ENCODE measurements at places on chromosomes 7 and 10.

- DNase-seq: no peak
Observed at GRCh38 chr10:22611425-22612115, 102.8 kb downstream of the PIP4K2A start.

DNA sequence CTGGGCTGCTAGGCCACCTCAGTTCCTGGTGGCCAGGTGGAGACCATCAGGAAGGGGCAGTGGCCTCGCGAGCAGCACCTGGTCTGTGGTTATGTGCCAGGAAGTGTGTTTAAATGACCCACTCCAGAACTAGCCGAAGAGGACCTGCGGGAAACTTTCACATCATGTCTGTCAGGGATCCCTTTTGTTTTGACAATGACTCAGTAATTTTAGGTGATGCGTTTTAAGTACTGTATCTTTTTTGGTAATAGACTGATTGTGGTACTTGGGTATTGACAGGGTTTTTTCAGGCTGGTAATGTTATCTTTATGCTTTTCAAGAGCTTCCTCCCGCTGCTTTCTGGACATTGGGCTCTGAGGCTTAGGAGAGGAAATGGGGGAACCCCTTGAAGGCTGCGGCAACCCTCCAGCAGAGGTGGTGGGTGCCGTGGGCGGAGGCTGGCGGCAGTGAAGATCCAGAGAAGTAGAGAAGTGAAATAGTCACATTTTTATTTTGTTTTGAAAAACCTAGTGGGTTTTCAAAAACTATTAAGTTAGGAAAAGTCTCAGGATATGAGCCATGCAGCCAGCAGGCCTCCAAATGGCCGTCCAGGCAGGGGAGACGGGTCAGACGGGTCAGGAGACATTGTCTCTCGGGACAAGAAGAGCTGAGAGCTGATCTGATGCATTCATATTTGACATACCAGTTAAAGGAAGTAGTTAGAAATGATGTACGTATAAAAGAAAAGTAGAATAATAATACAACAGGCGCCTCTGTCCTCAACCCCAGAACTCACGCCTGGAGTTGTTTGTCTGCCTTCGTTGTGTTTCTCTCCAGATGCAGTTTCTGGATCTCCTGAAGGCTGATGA is 27.7 kb downstream of the PPP2R2D start:
- DNase-seq: peak; percentile 70

DNA sequence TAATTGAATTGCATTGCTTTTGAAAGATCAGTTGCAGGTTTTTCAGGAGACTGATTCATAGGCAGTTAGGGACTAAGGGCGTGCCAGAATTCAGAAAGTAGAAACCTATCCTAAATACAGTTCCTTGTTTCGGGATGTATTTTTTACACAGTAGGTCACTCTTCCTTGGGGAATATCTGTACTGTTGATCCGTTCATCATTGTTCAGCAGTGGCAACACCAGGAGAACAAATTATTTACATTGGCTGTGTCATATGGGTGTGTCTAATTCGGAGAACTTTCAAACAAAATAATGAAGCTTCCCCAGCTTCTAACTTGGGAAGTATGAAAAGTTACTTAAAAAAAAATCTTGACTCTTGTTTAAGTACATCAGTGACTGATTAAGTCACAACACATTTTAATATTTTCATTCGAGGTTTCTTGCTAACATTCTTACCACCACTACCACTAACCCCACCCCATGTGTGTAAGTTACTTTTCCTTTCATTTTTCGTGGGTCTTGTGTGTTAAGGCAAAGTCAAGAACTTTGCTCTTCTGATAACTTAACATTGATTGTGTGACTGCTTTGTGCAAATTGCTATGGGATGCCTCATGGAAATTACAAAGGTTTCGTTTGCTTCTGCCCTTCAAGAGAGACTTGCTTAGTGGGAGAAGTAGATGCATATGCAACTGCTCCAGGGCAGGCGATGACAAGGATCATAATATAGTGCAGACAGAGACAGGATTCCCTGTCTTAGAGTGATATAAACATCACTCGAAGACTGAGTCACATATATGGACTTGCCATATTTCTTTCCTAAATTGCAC is 43.8 kb upstream of the RPA3 start:
- DNase-seq: no peak

DNA sequence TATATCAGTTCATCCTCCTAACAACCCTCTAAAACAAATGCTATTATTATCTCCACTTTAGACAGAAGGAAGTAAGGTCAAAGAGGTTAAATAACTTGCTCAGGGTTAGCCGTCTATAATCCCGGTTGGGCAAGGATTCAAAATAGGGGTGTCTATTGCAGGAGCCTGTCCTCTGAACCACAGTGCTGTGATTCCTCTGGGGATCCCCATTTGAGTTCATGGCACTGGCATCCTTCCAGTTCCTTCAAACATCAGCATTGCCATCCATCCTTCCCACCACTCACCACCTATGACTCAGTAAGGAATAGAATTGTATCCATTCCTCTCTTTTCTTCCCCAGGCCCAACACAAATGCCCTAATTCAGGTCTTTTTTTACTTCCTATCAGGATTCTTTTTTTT is 25.6 kb downstream of the HPS6 start:
- no peak for DNase-seq

DNA sequence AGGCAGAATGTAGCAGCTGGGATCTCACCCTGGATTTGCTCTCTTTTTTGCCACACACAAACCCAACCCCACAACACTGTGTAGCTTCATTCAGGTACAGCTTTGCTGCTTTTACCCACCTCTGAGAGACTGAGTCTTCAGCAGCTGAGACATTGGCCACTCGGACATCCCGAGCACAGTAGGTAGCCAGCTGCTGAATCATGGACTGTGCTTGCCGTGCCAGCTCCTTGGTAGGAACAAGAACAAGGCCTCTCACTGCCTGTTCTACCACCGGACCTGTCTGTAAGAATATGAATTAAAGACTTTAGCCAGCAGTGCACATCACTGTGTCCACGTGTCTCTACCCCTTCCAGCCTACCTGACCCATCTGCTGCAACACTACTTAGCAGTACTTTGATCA is 937 bp downstream of the DDX56 start:
- DNase-seq: no peak

GRCh38 chr7:74441801-74442200 is 11.9 kb upstream of the GTF2IRD1 start:
- DNase-seq: no peak

GRCh38 chr10:79072041-79072441 is 3.3 kb downstream of the ZMIZ1 start:
- no peak for DNase-seq

- no peak for DNase-seq
Observed at GRCh38 chr7:28807396-28807994, 150.6 kb downstream of the TRIL start.

DNA sequence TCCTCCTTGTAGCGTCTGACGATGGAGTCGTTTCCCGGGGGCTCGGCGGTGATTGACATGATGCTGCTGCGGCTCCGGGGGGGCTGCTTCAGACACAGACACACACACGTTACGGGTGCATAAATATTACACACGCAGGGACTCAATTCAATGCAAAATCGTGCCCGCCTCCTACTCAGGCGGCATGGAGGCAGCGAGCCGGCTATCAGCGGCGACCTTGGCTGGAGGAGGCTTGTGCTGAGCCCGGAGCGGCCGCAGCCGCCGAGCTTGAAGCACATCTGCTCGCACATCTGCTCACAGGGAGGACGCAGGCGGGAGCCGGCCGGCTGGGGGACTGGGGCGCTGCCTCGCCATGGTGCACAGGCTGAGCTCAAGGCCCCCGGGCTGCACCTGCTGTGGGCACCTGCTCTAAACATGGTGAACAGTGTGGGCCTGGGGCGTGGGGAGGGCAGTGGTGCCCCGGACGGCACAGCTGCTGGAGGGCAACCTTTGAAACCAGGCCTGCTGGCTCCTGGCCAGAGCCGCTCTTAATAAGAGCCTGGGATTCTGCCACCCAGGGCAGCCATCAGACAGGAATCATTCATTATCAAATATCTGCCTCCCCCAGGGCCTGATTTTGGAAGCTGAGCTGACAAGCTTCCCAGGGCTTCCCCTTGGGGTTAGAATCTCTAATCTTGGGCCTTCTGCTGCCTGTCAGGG is 84.7 kb upstream of the GNA12 start:
- DNase-seq: no peak

DNA sequence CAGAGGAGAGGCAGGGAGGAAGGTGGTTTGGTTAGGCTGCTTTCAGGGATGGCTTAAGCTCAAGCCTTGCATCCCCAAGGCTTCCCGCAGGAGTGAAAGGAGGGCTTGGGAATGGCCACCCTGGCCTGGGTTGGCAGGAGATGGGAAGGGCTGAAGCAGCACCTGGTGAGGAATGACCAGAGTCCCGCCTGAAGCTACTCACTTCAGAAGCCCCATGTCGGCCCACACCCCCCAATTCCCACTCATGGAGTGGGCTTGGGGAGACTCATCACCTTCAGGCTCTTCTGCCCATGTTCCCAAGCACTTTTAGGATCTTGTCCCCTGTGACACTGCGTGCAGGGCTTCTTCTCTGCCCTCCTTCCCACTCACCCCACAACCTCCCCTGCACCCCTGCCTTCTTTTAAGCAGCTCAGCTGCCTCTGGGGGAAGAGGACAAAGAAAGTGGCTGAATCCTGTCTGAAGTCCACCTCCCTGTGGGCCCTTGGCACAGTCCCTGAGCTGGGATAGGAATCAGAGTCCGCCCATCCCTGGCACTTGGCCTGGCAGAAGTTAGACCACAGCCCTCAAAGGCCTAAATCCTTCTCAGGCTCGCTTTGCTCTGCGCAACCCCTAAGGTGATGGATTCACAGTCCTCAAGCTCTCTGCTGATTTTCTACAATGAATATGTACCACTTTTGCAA is 16.5 kb downstream of the RGR start:
- DNase-seq: no peak

DNA sequence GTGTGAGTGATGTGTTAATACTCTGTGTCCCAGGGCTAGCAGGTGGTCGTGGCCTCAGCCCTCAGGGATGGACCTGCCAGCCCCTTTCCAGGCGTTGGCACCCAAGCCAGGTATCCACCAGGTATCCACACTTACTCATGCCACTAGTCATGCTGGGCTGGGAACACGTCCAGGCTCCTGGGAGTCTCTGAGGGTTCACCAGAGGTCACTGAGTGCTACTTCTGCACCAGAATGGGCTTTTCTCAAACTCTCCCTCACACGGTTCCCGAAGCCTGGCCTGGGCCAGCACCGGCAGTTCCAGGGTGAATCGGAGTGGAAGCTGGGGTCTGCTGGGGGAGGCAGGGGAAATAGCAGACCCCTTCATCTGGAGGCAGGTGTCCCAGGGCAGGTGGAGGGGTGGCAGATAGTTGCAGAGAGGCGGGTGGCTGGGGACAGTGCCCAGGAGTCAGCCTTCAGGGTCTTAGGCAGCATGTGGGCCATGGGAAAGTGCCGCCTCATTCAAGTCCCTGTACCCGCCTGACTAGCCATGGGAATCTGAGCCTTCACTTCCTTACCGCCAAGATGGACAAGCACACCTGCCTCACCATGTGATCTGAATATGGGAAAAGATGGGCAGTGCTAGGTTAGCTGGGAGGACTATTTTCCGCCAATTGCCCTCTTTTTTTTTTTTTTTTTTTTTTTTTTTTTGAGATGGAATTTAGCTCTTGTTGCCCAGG is 95.5 kb upstream of the GTF2I start:
- no peak for DNase-seq

- DNase-seq: no peak
Observed at GRCh38 chr7:139659922-139660316, 117.9 kb downstream of the HIPK2 start.

DNA sequence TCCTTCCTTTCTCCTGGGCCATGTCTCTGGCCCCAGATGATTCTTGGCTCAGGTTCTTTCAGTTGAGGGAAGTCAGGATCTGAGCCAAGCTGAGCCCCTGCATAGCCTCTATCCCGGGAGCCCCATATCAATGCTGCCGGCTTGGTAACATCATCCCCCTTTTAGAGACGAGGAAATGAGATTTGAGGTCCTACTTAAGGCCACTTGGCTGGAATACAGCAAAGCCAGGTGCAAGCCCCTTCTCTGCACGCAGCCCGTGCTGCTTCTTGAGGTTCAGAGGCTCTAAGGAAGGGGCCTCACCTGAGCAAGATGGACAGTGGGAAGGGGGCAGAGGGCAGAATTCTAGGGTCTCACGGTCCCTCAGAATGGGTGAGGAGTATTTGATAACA is 2.4 kb upstream of the IRF5 start:
- DNase-seq: no peak

- DNase-seq: no peak
Observed at GRCh38 chr7:80991654-80992053, 72.8 kb upstream of the SEMA3C start.

- DNase-seq: no peak
Observed at GRCh38 chr7:95686109-95686508, 86.2 kb upstream of the DYNC1I1 start.

DNA sequence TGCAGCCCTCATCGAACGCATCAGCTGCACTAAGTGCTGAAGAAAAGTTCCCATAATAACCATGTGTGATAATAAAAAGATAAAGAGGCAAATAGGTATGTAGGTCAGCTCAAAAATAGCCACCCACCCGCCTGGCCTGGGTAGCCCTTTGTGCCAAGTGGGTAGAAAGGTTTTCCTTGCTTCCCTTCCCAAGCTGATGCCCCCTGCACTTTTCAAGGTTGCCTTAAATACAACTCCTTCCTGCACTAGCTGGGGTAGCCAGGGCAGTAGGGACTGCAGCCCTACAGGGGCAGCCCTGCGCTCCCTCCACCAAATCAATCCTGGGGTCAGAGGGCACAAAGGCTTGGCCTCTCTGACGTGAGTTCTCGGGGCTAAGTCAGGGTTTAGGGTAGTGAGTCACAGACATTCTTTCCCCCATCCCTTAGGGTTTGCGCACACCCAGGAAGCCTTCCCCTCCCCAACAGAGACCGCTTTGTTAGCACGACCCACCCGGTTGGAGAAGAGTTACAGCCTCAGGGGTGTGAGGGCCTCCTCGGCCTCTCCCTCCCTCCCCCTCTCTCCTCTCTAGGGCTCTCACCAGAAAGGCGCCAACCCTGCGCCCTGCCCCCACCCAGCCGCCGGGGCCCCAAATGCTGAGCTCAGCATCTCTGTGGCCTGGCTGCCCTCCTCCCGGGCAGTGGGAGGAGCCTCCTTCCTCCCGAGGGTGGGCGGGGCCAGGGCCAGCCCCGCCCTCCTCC is 13.3 kb upstream of the DDIT4 start:
- no peak for DNase-seq

- DNase-seq: no peak
Observed at GRCh38 chr7:55469721-55470120, 102.6 kb downstream of the VOPP1 start.

- no peak for DNase-seq
Observed at GRCh38 chr10:101840102-101840684, 3.4 kb downstream of the KCNIP2 start.

- DNase-seq: no peak
Observed at GRCh38 chr10:131685007-131685406, 215.8 kb upstream of the PPP2R2D start.

GRCh38 chr7:28625432-28625831 is 213.1 kb downstream of the CREB5 start:
- no peak for DNase-seq

Measured in stimulated activated effector memory CD8-positive, alpha-beta T cell treated with anti-CD3 and anti-CD28 coated beads, Interleukin-12 subunit alpha, Interleukin-12 subunit beta, amount 100 ng/mL, for 72 hours (primary cell).